AG04449 (cell line): ENCODE measurements at places on chromosomes 16 and 17.

DNA sequence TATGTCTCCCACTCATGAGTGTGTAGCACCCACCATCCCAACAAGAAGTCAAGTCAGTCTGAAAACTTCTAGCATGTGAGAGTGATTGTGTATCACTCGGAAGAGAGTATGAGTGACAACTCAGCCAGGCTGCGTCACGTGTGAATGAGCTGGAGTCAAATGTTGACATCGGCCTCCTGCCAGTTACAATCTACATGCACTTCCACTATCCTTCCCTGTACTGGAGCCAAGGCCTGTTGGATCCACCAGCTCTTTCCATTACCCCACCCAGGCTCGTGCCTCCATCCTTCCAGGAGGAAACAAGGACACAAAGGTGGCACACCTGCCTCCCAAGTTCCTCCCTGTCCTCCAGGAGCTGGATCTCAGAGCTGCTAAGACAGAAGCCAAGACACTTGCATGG lies 64.5 kb downstream of the ASIC2 start:
- DNase-seq: no peak

DNA sequence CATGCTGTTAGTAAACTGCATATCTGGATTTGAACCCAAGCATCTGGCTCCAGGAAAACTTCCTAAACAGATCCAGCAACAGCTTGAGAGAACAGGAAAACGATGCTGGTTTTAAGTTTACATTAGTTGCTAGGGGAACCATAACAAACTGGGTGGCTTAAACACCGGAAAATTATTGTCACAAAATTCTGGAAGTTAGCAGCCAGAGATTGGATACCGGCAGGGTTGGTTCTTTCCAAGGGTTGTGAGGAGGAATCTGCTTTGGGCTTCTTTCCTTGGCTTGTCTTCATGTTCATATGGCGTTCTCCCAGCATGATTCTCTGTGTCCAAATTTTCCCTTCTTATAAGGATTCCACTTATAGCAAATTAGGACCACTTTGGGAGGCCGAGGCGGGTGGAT lies 276.9 kb upstream of the TOM1L1 start:
- DNase-seq: no peak

- no peak for DNase-seq
Measured at GRCh38 chr17:30378241-30378824, 394 bp upstream of the CPD start.

DNA sequence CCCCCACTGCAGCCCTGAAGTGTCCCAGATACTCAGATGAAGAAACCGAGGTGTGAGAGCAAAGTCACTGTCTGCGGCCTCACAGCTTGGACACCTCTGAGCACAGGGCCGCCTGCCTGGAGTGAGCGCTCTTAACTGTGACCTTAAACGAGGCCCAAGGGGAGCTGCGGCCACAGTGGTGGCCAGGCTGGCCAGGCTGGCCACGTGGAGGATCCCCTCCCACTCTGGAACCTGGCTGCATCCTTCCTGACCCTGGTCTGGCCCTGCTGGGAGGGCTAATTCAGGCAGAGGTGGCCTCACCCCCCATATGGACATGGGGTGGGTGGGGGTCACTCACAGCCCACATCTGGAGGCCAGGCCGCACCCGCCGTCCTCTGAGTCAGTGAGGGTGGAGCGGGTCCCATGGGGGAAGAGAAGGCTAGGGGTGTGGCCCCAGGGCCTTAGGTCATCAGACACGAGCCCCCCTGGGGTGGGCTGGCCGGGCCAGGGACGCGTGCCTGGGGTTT lies 6.6 kb downstream of the VASN start:
- DNase-seq: no peak

DNA sequence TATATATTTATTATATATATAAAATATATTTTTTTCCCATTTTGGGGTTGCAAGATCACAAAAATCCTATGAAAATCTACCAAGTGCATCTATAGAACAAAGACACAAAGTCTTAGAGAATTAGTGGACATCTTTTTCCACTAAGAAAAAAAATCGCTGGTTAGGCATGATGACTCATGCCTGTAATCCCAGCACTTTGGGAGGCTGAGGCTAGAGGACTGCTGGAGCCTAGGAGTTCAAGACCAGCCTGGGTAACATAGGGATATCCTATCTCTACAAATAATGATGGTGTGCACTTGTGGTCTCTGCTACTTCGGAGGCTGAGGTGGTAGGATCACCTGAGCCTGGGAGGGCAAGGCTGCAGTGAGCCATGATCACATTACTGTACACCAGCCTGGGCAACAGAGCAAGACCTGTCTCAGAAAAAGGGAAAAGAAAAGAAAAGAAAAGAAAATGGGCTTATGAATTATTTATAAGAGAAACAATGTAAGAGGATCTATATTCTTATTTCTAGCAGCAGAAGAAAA lies 185.1 kb upstream of the PSMD7 start:
- DNase-seq: no peak

DNA sequence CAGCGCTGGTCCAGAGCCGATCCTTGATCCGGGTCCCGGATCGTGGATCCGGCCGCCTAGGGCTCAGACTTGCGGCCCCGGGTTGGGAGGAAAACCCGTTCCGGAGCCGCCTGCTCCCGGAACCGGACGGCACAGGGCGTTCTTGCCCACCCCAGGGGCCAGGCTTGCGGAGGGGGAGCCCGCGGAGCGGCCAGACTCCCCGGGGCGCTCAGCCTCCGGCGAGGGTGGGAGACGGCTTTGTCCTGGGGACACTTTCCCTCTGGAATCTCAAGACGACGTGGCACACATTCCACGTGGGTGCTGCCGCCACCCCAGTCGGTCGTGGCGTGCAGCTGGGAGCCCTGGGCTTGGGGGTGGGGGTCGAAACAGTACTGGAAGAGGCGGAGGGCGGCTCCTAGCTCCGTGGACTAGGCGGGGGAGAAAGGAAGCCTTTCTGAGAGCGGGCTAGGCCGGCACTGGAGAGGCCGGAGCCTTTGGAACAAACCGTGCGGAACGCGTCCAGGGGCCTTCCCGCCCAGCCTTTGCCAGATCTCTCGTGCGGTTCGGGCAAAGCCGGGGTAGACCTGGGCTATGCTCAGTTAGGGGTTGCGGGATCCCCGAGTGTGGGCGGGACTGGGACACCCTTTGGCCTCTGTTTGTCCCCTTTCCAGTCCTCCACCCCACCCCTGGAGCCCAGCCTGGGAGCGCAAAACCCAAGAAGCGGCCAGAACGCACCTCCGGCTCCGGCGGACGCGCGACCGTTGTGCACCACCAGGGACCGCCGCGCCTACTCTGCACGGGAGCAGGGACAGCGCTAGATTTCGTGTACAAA lies 26.5 kb downstream of the SREBF1 start:
- DNase-seq: no peak

GRCh38 chr17:44118427-44119050 lies 4.9 kb downstream of the HDAC5 start:
- no peak for DNase-seq

DNA sequence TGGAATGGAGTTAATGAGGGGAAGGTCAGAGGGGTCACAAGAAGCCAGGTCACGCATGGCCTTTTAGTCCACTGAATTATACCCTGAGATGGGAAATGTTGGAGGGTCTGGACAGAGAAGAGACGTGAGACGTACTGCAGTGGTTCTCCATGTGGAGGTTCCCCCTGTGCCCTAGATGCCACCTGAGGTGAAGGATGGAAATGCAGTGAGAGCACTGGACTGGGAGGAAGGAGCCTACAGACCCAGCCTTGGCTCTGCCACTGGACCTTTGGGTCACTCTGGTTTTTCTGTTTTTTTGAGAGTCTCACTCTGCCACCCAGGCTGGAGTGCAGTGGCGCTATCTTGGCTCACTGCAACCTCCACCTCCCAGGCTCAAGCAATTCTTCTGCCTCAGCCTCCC lies 1.8 kb upstream of the PLSCR3 start:
- no peak for DNase-seq

GRCh38 chr17:7982666-7983065 lies 19.7 kb upstream of the GUCY2D start:
- DNase-seq: no peak

DNA sequence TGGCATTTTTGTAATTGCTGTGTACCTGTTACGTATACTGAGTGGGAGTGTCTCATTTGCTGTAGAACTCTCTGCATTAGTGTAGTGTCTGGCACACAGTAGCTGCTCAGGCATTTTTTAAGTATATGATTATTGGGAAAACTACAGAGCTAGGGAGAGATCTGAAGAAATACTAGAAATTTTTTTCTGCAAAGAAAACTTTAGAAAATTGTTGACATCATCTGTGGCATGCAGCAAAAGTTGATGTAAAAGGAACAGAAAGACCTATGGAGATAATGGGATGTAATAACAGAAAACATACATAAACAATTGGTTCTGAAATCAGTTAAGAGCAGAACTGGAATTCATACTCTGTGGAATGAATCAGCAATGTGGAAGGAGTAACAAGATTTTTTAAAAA lies 11.6 kb downstream of the CLTC start:
- no peak for DNase-seq

DNA sequence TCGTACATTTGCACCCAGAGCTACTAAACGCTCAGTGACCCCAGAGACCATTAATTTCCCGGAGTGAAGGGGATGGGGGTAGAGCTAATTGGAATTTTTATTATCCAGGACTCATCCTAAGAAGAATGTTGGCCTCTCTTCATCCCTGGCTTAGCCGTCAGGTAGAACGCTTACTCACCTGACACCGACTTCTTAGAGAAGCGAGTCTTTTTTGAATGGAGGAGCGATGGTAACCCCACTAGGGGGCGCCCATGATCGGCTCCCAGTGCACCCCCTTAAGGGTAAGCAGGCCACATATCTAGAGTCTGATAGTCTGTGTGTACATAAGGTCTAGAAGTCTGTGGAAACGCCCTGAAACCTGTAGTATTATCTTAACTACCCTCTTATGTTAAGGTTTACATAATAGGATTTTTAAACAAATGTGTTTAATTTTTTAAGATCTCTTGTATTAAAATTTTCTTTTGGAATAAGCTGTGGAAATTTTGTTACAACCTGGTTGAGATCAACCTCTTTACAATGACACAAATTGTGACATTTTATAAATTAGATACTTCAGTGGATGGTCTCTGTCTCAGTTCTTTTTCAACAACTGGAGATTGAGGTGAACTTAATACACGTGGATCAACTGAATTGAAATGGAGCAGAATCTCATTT lies 229.8 kb downstream of the CPPED1 start:
- no peak for DNase-seq

- DNase-seq: no peak
Measured at GRCh38 chr16:3022684-3023414, 893 bp downstream of the HCFC1R1 start.

- DNase-seq: no peak
Measured at GRCh38 chr17:76747716-76748363, 9.9 kb downstream of the MFSD11 start.

GRCh38 chr17:18960803-18961511 lies 9.0 kb downstream of the SLC5A10 start:
- DNase-seq: no peak

DNA sequence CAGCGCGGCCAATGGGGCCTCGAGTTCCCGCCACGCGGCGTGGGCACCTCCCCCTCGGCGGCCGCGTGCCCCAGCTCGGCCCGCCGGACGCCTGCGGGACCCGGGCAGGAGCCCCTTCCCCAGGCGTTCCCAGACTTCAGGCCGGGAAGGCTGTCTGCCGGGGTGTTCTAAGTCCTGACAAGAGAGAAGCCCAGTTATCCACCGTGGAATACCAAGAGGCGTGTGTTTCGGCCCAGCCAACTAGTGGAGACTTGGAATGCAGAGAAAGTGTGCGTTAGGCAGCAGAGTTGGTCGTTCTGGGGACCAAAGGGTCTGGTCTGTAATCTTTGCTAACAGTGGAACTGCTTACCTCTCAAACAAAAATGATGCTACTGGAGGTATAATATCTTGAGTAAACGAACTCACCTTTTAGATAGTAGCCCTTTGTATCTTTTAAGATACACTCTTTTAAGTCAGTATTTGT lies 251 bp upstream of the HSF5 start:
- no peak for DNase-seq

DNA sequence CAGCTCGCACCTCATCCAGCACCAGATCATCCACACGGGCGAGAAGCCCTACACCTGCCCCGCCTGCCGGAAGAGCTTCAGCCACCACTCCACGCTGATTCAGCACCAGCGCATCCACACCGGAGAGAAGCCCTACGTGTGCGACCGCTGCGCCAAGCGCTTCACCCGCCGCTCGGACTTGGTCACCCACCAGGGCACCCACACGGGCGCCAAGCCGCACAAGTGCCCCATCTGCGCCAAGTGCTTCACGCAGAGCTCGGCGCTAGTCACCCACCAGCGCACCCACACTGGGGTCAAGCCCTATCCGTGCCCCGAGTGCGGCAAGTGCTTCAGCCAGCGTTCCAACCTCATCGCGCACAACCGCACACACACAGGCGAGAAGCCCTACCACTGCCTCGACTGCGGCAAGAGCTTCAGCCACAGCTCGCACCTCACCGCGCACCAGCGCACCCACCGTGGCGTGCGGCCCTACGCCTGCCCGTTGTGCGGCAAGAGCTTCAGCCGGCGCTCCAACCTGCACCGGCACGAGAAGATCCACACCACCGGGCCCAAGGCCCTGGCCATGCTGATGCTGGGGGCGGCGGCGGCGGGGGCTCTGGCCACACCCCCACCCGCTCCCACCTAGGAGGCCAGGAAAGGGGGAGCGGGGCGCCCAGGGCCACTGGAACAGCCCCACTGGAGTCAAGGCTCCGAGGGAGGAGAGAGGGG lies 7.5 kb downstream of the ZNF205 start:
- no peak for DNase-seq

DNA sequence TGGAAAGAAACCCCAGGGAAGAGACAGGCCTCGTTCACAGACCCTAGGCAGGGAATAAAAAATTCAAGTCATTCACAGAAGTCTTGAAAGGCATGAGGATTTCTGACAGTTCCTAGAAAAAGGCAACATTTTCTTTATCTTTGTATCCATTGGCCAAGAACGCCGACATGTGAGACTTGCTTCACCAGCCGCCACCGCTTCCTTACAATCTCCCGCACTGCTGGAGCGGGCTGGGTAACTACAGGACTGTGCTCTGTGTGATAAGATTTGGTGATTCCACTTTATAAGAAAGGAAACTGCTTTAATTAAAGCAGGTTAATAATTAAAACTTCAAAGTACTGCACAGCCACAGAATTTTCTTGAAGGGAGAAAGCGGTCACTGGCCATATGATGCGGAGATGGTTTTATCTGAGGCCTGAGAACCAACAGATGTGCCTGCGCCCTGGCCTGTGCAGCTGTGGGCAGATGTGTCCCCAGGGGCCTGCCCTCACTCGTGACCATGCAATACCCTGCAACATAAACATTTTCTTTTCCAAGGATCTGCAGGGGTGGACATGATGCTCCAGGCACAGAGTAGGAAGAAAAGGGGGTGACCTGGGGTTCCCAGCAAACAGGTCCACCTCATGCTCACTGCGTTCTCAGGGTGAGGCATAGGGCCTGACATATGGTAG lies 13.0 kb upstream of the LGALS3BP start:
- no peak for DNase-seq
